ENCODE measurements at places on chromosomes 1 and 21. TPM values are rescaled to one million over a fixed set of nuclear protein-coding genes. Genes with fewer than 3 reads are reported as not detected.

Gene S100A4
- total RNA-seq: 76.8 TPM

GRCh38 chr1:229258031-229258756, 12.7 kb upstream of the RAB4A start:
- H3K36me3 ChIP-seq: no peaks in the 10 kb centered on the region
- H3K27ac ChIP-seq: no peak overlapping the region
- H3K4me3 ChIP-seq: no peak overlapping the region
- H3K27me3 ChIP-seq: no peaks in the 10 kb centered on the region

GRCh38 chr1:54499360-54500106, 48.5 kb upstream of the ACOT11 start:
- H3K4me1 ChIP-seq: peaks cover 3% of the 10 kb centered on the region
- H3K4me3 ChIP-seq: peak overlapping the region; percentile 44
- peaks cover 25% of the 10 kb centered on the region for H3K27me3 ChIP-seq
- H3K27ac ChIP-seq: no peak overlapping the region
- H3K36me3 ChIP-seq: no peaks in the 10 kb centered on the region

Gene KRTAP25-1
- total RNA-seq: not detected

Gene CHD1L
- total RNA-seq: 40.2 TPM

DNA sequence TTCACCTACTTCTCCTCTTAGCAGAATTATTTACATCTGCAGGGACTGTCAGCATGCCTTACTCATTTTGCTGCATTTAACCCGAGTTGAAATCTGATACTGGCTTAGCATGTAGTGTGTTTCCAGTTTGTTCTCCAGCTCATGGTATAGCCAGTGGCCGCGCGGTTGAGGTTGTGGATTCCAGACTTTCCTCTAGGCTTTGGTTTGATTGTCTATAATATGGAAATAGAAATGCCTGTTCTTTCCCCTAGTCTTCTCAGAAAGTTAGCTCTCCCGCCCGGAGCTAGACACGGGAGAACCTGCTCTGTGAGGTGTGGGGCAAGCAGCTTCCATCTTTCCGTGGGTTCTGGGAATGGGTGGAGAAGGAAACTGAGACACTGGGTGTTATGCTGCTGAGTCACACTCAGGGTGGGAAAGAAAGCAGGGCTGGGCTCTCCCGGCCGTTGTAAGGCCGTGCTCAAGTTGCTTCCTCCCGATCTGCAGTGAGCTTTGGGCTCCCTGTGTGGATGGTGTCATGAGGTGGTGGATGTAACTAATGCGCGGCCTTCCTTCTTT, 206.8 kb upstream of the TMEM51 start:
- DNase-seq: no peak
- H3K4me1 ChIP-seq: peaks cover 8% of the 10 kb centered on the region
- H3K27ac ChIP-seq: no peak overlapping the region
- no peaks in the 10 kb centered on the region for H3K27me3 ChIP-seq
- no peaks in the 10 kb centered on the region for H3K36me3 ChIP-seq

Gene MAP10
- 8.6 TPM for total RNA-seq

Gene A3GALT2
- not detected for total RNA-seq

- H3K27ac ChIP-seq: no peak overlapping the region
- H3K4me3 ChIP-seq: no peak overlapping the region
- no peak for DNase-seq
- peaks cover 68% of the 10 kb centered on the region for H3K36me3 ChIP-seq
These were observed 12.2 kb downstream of the FH start for GRCh38 chr1:241507189-241507863.

DNA sequence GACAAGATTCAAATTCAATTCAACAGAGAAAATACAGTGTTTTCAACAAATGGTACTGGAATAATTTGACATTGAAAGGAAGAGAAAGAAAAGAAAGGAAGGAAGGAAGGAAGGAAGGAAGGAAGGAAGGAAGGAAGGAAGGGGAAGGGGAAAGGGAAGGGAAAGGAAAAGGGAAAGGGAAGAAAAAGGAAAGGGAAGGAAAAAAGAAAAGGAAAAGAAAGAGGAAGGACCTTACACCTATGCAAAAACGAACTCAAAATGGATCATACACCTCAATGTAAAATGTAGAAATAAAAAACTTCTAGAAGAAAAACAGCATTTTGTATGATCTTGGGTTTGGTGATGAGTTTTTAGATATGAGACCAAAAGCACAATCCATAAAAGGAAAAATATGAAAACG, 19.9 kb upstream of the NMNAT2 start:
- H3K27me3 ChIP-seq: no peaks in the 10 kb centered on the region
- no peak overlapping the region for H3K27ac ChIP-seq
- no peak overlapping the region for H3K4me3 ChIP-seq
- no peak for DNase-seq
- H3K36me3 ChIP-seq: no peaks in the 10 kb centered on the region

DNA sequence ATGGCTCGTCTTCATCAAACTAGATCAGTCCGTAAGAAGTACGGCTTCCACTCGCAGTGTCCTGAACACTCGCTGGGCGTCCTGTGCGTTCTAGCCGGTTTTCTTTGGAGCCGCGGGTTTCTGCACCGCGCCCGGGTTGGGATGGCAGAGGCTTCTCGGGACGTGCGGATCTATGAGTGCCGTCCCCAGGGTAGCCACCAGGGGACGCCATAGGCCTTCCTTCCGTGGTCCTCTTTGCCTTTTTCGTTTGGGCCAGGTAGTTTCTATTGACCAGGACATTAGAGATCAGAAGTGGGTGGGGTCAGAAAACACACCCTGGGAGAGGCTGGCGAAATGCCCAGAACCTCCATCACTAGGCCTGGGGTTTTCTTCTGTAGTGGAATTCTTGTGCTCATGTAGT, 273.8 kb downstream of the FAM72C start:
- H3K4me3 ChIP-seq: no peak overlapping the region
- peaks cover 8% of the 10 kb centered on the region for H3K27me3 ChIP-seq
- H3K27ac ChIP-seq: no peak overlapping the region
- no peak for DNase-seq

Gene SLC39A1
- total RNA-seq: 33.8 TPM

GRCh38 chr1:161676441-161676840, 13.5 kb downstream of the FCGR2B start:
- DNase-seq: no peak
- H3K27me3 ChIP-seq: no peaks in the 10 kb centered on the region
- no peaks in the 10 kb centered on the region for H3K4me1 ChIP-seq
- no peak overlapping the region for H3K4me3 ChIP-seq
- H3K27ac ChIP-seq: no peak overlapping the region

- no peak overlapping the region for H3K4me3 ChIP-seq
- no peaks in the 10 kb centered on the region for H3K36me3 ChIP-seq
- H3K4me1 ChIP-seq: no peaks in the 10 kb centered on the region
These were observed 18.2 kb upstream of the FCGR2A start for GRCh38 chr1:161486806-161487741.

- H3K4me3 ChIP-seq: no peak overlapping the region
- no peak for DNase-seq
- H3K27ac ChIP-seq: no peak overlapping the region
- peaks cover 2% of the 10 kb centered on the region for H3K4me1 ChIP-seq
- no peaks in the 10 kb centered on the region for H3K27me3 ChIP-seq
- H3K36me3 ChIP-seq: no peaks in the 10 kb centered on the region
These were observed 53.0 kb downstream of the BACH1 start for GRCh38 chr21:29351691-29352090.

GRCh38 chr21:16366207-16366606, 636.4 kb downstream of the USP25 start:
- no peak for DNase-seq
- H3K36me3 ChIP-seq: no peaks in the 10 kb centered on the region
- H3K27ac ChIP-seq: no peak overlapping the region
- H3K4me3 ChIP-seq: no peak overlapping the region
- H3K27me3 ChIP-seq: no peaks in the 10 kb centered on the region

GRCh38 chr1:160418483-160418882, 18.1 kb downstream of the VANGL2 start:
- DNase-seq: no peak
- H3K4me1 ChIP-seq: peaks cover 12% of the 10 kb centered on the region
- H3K36me3 ChIP-seq: peaks cover 9% of the 10 kb centered on the region
- H3K27me3 ChIP-seq: no peaks in the 10 kb centered on the region
- H3K4me3 ChIP-seq: no peak overlapping the region
- no peak overlapping the region for H3K27ac ChIP-seq

Gene KRTAP10-9
- total RNA-seq: not detected

Gene RGS13
- total RNA-seq: 0.28 TPM

- no peaks in the 10 kb centered on the region for H3K36me3 ChIP-seq
- DNase-seq: no peak
- no peaks in the 10 kb centered on the region for H3K4me1 ChIP-seq
- H3K4me3 ChIP-seq: no peak overlapping the region
- no peak overlapping the region for H3K27ac ChIP-seq
These were observed 318.0 kb downstream of the BRINP2 start for GRCh38 chr1:177488722-177489121.

- peak within 1 kb of the TSS; percentile 100 for H3K27ac ChIP-seq
- H3K4me3 ChIP-seq: peak within 1 kb of the TSS; percentile 96
- peak; percentile 58 for DNase-seq
- H3K4me1 ChIP-seq: peaks cover 63% of the 10 kb centered on the region
- peaks cover 22% of the 10 kb centered on the region for H3K36me3 ChIP-seq
- no peaks in the 10 kb centered on the region for H3K27me3 ChIP-seq
These were observed at the start of gene RCSD1 for GRCh38 chr1:167629681-167630567. TSS of gene RCSD1 (plus strand) at chr1:167630232. CDS start at chr1:167630424, 192 bp downstream.

GRCh38 chr1:210800756-210801155, 333.2 kb downstream of the KCNH1 start:
- DNase-seq: no peak
- H3K27me3 ChIP-seq: no peaks in the 10 kb centered on the region
- H3K27ac ChIP-seq: no peak overlapping the region
- H3K4me3 ChIP-seq: no peak overlapping the region

Gene CELA3B
- 0.09 TPM for total RNA-seq

Gene OR6K3
- total RNA-seq: not detected

DNA sequence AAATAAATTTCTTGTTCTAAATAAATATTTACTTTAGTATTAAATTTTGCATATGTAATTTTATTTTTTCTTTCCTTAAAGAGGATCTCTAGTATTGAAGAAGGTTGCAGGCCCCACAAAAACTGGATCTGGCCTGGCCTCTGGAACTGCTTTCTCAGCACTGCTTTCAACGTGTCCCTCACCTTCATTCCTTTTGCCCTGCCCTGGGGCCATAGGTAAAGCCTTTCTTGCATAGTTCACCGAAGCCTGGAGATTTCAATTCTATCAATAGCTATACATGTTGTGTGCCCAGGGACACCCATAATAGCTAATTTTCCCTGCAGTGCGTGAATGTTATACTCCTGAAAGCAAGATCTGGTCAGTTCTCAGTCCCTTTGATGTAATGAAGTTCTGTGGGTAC, 12.0 kb upstream of the GPR137B start:
- H3K27ac ChIP-seq: no peak overlapping the region
- H3K4me1 ChIP-seq: no peaks in the 10 kb centered on the region
- H3K4me3 ChIP-seq: no peak overlapping the region
- DNase-seq: no peak
- H3K27me3 ChIP-seq: peaks cover 2% of the 10 kb centered on the region

GRCh38 chr21:39422527-39423241, 22.9 kb downstream of the LCA5L start:
- no peaks in the 10 kb centered on the region for H3K36me3 ChIP-seq
- no peak overlapping the region for H3K27ac ChIP-seq
- no peaks in the 10 kb centered on the region for H3K4me1 ChIP-seq
- DNase-seq: no peak
- no peak overlapping the region for H3K4me3 ChIP-seq
- H3K27me3 ChIP-seq: no peaks in the 10 kb centered on the region

Gene PPP1R8
- total RNA-seq: 47.7 TPM

DNA sequence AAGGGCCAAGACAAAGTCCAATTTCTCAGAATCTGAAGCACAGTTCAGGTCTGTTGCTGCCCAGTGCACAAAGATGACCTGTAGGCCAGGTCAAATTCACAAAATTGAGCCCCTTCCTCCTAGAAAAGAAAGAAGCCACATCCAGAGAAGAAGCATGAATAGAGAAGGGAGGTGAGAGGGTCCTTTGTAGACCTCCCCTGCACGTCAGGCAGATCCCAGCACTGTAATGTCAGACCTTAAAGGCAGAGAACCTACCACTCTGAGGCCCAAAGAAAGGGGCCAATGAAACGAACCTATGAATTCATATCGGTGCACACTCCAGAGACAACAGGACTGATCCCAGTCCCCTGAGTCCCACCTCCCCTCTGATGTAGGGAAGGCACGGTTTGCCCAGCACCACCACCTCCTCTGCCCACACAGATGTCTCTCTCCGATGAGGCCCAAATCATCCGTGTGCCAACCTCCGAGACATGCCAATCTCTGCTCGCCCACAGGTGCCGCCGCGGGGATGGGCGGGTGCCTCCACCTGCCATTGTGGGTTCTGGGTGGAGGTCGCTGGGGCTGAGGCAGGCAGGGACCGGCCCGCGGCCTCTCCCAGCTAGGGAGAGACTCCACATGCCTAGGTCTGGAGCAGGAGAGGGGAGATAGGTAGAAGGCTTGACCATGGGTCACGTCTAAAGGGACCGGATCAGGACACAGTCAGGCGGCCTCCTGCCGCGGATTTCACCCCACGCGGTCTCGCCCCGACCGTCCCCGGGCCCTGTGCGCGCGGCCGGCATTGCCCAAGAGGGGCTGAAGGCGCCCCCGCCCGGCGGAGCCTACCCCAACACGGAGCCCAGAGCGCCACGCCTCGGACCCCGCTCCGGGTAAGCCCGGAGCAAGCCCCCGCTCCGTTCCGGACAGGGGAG, 42.1 kb downstream of the RRAGC start:
- no peaks in the 10 kb centered on the region for H3K4me1 ChIP-seq
- H3K36me3 ChIP-seq: no peaks in the 10 kb centered on the region
- no peak overlapping the region for H3K27ac ChIP-seq
- H3K27me3 ChIP-seq: peaks cover 60% of the 10 kb centered on the region

GRCh38 chr1:100308777-100309176, 42.8 kb downstream of the RTCA start:
- DNase-seq: no peak
- no peaks in the 10 kb centered on the region for H3K27me3 ChIP-seq
- no peaks in the 10 kb centered on the region for H3K36me3 ChIP-seq
- no peak overlapping the region for H3K27ac ChIP-seq

GRCh38 chr1:3117879-3118278, 48.9 kb downstream of the PRDM16 start:
- no peaks in the 10 kb centered on the region for H3K36me3 ChIP-seq
- H3K27ac ChIP-seq: no peak overlapping the region
- H3K4me1 ChIP-seq: no peaks in the 10 kb centered on the region
- no peaks in the 10 kb centered on the region for H3K27me3 ChIP-seq

Gene TMEM82
- total RNA-seq: not detected

DNA sequence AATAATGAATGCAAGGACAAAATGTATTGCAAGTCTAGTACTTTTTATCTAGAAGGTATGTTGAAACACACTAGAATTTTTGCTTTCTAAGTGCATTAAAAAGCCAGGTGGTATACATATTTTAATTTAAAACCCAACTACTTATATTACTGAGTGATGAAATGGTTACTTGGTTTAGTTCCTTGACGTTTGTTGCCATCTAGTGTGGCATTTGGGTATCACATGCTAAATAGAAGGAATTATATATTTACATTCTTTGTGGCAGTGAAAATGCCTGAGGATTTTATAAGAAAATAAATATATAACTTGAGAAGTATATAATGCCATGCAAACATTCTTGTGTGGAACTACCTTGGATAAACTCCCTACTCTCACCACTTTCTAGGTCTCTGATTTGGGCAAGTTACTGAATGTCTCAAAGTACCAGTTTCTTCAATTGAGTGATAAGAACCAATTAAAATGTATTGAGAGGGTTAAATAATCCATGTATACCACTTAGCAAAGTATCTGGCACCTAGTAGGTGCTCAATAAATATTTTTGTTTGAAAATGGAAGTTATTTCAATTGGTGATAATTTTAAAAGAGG, 69.6 kb downstream of the SDCCAG8 start:
- no peak overlapping the region for H3K4me3 ChIP-seq
- DNase-seq: peak; percentile 47
- no peaks in the 10 kb centered on the region for H3K4me1 ChIP-seq
- H3K36me3 ChIP-seq: no peaks in the 10 kb centered on the region
- H3K27me3 ChIP-seq: no peaks in the 10 kb centered on the region

- DNase-seq: no peak
- H3K4me1 ChIP-seq: no peaks in the 10 kb centered on the region
- no peak overlapping the region for H3K27ac ChIP-seq
- H3K4me3 ChIP-seq: no peak overlapping the region
- H3K36me3 ChIP-seq: no peaks in the 10 kb centered on the region
These were observed 306.0 kb downstream of the ASTN1 start for GRCh38 chr1:176858433-176858916.

Measured in thymus (tissue), 14 donors.